NCI-H2171 treated with DMSO at 0.1 percent for 48 hours (cell line): ENCODE measurements at places on chromosomes 11 and 22.

DNA sequence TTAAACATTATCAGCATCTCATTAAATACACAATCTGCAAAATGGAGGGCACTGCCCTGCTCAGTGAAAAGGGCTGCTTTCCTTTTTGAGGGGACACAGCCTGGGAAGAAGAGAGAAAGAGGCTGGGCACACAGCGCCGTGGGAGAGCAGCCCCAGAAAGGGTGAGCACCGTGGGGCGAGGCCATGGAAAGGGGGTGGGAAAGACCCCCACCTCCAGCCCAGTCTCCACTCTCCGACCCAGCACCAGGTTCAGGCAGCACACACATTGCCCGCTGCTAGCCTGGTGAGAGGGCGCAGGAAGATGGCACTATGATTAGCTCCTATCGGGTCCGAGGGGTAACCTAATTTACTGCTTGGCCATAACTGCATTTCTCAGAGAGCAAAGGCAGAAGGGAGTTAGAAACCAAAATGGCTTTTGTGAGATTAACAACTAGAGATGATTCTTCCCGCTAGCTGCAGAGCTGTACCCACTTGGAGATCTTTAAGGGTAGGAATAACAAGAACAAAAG is 104.0 kb upstream of the BID start:
- DNase-seq, result no peak

DNA sequence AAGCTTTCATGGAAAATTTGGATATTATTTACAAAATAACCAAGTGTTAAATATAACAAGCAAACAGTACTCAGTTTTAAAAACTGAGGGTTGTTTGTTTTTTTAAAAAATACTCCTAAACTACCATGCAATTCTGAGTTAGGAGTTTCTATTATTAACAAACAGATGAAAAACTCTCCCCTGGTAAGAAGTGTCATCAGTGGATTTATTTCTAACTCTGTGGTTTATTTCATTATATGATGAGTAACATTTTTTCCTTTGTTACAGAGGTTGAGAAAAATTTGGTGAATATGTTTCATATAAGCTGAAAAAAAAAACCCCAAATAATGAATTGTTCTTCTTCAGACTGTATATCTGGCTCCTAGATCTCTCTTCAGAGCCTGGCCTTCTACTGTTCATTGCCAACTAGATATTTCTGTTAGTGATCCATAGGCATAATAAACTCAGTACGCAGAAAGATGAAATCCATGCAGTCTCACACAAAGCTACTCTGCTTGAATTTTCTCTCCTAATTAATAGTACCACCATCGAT is 29.4 kb upstream of the PDE3B start:
- no peak for DNase-seq

GRCh38 chr11:122707111-122707510 is 51.6 kb downstream of the UBASH3B start:
- no peak for DNase-seq

- peak; percentile 94 for DNase-seq
Measured at GRCh38 chr11:12319461-12319951, 57.9 kb upstream of the PARVA start.

DNA sequence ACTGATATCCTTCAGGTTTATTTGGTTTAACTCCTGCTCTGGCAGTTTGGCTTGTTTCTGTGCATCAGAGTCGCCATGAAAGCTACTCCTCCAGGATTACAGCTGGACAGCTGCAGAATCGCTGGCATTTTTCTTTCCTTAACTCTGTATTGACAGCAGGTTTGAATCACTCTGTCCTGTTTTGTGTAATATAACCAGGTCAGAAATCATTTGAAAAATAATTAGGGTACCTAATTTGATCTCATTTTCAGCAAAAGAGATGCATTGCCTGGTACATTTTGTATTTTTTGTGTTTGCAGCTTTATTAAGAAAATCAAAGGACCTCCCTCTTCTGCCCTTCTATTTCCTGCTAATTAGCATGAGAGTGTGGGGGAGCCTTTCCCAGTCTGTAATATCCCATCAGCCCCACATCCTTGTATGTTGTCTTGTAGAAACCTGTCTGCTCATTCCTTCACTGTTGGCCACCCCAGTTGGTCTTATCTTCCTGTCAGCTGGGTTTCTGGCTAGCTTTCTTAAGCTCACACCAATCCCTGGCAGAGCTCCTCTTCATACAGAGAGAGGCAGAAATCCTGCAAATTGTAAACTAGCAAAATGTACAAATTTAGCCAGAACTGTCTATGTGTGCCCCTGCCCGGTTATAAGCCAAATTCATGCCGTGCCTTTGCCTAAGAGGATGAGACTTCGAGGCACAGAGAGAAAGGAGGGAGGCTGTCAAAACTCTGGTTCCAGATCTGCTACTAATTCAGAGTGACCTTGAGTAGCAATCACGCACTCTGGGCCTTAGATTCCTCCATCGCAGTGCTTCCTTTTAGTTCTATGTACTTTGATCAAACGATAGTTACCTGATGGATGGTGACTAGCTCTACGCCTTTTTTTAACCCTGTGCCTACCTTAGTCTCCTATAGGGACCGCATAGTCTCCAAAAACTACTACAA is 200.6 kb downstream of the NAV2 start:
- DNase-seq, result no peak
